ENCODE measurements at places on chromosomes 16 and 17.

- DNase-seq, result no peak
Measured at GRCh38 chr17:1898332-1898731, 68.5 kb downstream of the RPA1 start.

DNA sequence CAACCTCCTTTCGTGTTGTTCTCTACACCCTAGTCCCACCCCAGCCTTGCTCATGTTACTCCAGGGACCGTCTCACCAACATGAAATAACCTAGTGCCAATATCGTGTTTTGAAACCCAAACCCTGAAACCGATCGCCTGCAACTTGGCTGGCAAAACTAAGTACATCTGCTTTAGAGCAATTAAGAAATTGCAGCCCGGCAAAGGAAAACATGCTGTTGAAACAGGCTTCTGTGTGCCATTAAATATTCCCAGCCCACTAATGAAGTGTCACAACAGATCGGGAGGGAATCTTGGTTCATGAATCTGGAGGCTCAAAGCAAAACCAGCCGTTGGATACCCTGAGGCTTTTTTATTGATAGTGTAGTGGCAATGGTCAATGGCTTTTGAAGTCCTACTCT lies 48.3 kb upstream of the GPR139 start:
- DNase-seq, result no peak

DNA sequence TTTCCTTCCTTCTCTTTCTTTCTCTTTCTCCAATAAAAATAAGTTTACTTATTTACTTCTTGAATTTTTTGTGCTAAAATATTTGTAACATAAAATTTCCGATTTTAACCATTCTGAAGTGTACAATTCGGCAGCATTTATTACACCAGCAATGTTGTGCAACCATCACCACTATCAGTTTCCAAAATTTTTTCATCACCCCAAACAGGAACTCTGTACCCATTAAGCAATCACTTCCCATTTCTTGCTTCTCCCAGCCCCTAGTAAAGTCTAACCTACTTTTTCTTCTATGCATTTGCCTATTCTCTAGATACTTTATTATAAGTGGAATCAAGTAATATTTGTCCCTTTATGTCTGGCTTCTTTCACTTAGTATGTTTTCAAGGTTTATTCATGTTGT lies 2.5 kb upstream of the HP start:
- DNase-seq, result no peak

DNA sequence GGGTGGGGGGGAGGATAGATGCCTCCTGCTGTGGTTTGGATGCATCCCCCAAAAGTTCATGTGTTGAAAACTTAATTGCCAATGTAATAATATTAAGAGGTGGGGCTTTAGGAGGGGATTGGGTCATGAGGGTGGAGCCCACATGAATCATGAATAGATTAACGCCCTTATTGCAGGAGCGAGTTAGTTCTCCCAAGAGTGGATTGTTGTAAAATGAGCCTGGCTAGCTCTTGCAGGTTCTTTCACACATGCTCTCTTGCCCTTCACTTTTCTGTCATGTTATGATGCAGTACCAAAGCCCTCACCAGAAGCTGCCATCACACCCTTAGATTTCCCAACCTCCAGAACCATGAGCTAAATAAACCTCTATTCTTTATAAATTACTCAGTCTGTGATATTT lies 52.0 kb downstream of the GINS3 start:
- DNase-seq, result no peak

DNA sequence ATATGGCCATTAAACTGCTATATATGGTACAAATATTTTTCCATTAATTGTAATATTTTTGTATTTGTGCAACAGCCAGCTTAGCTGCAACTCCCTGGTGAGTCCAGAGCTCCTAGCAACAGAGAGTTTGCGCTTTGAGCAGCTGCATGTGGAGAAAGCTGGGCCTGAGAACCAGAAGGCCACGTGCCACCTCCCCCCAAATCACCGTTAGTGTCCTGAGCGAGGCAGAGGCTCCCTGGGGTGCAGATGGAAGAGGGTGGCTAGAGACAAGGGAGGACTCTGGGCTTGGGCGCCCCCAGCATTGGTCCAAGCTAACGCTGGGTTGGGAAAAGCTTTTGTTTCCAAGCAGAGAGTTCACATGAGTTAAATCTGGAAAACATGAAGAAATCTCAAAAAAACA lies 41.6 kb downstream of the HSBP1 start:
- no peak for DNase-seq

DNA sequence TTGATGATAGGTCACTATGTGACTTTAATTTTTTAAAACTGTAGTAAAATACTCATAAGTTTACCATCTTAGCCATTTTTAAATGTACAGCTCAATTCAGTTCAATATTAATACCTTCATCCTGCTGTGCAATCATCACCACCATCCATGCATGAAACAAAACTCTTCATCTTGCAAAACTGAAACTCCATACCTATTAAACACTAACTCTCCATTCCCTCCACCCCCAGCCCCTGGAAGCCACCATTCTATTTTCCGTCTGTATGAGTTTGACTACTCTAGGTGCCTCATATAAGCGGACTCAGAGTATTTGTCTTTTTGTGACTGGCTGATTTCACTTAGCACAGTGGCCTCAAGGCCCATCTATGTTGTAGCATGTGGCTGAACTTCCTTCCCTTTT lies 9.4 kb upstream of the CNEP1R1 start:
- no peak for DNase-seq

DNA sequence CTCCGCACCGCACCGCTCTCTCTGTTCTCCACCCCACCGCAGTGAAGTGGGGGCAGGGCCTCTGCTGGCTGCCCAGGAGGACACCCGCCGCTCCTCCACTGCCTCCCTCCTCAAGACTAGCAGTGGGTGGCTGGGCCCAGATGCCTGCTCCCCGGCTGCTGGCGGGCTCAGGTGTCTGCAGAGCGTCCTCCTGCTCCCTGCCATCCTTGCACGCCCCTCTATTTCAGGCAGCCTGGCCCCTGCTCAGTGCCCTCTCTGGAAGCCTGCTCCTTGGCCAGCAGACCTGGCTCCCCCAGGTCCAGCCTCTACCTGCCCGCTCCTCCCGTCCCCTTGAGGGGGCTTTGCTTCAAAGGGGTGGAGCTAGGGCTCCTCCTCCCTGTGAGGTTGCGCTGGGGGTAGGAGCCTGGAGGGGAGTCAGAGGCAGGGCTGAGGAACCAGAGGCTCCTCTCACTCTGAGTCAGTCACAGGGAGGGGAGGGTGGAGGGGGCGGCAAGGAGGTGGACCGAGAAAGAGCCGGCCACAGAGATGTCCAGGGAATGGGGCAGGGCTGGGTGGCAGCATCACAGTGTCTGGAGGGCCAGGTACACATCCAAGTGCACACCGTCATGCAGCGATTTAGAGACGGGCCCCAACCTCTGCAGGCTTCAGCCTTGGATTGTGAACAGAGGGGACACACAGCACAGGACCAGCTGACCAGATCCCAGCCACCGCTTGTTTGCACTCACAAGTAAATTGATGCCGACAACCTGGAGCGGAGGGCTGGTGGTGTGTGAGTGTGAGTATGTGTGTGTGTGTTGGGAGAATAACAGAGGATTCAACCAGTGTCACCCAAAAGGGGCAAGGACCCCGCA lies 9.8 kb upstream of the TMEM92 start:
- DNase-seq, result no peak

GRCh38 chr17:48678141-48678971 lies 44.0 kb downstream of the PRAC1 start:
- no peak for DNase-seq

- no peak for DNase-seq
Measured at GRCh38 chr16:12449795-12450194, 353.9 kb downstream of the CPPED1 start.

DNA sequence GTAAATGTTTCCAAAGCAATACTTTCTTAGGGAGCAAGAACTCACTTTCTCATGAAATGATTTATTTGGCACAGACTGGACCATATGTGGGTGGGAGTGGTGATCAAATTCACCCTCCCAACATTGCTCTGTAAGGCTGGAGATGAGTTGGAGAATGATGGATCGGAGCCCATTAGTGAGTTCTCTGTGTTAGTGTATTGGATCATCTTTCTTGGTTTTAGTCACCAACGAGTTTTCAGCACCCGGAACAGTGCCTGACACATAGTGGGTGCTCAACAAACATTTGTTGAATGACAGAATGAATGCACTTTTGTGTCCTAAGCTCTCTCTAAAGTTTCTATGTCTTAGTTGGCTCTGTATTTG lies 104.5 kb upstream of the FAM20A start:
- DNase-seq, result no peak

DNA sequence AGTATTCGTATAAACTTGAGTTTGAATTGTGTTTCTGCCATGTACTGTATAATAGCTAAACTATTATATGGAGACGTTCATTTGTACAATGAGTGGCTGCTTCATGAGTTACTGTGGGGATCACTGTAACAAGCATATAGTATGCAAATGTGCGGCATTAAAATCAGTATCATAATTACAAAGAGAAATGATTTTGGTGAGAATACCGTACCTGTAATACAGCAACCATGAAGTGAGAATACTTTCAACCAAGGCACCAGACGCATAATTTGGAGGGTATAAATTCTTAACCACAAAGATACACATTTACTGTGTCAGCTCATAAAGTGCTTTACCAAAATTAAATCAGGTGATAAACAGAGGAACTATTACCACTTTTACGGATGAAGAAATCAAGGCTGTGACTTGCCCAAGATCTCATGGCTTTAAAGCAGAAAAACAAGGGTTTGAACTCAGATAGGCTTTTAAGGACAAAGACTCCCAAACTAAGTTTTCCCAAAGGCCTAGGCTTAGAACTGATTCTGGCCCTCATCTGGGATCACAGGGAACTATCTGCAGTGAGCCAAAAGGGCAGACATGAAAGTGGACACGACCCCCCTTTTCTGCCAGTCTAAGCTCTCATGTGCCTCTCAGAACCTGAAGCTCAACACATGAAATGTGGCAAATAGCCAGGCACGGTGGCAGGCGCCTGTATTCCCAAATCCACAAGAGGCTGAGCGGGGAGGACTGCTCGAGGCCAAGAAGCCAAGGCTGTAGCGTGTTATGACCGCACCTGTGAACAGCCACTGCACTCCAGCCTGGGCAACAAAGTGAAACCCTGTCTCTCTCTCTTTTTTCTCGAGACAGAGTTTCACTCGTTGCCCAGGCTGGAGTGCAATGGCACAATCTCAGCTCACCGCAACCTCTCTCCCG lies 6.4 kb downstream of the RPS15A start:
- no peak for DNase-seq

DNA sequence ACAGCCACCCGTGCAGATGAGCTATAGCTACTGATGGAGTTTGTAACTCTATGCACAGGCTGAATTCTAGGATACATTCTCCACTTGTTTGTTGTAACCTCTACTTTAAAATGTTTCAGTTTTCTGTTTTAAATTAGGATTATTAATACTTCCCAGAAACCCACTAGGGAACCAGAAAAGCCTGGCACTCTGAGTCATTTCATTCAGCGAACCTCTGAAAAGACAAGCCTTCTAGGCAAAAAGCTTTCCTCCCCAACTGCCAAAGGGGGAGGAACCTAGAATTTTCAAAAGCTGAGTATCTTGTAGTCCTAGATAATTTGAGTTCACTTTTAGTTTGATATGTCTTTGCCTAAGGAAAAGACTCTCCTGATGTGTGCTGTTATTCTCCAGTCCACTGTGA lies 43.2 kb downstream of the GOSR1 start:
- DNase-seq, result no peak

DNA sequence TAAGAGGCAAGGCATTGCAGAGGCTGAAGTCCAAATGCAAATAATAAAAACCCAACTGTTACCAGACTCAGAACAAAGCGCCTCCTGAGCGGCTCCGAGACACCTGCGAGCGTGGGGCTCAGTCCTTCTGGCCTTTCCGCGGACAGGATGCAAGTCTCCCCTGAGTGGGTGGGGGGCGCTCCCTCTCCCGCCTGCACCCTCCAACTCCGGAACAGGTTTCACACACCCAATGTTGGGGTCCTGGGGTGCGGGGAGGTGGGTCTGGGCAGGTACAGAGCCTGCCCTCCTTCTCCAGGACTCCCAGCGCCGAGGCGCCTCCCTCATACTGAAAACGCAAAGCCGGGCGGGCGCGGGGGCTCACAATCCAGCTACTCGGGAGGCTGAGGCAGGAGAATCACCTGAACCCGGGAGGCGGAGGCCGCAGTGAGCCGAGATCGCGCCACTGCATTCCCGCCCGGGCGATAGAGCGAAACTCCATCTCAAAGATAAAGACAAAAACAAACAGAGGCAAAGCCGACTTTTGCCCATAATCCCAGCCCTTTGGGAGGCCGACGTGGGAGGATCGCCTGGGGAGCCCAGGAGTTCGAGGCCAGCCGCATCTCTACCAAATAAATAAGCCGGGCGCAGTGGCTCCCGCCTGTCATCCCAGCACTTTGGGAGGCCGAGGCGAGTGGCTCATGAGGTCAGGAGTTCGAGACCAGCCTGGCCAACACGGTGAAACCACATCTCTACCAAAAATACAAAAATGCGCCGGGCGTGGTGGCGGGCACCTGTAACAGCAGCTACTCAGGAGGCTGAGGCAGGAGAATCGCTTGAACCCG lies 893 bp downstream of the GINS2 start:
- no peak for DNase-seq

DNA sequence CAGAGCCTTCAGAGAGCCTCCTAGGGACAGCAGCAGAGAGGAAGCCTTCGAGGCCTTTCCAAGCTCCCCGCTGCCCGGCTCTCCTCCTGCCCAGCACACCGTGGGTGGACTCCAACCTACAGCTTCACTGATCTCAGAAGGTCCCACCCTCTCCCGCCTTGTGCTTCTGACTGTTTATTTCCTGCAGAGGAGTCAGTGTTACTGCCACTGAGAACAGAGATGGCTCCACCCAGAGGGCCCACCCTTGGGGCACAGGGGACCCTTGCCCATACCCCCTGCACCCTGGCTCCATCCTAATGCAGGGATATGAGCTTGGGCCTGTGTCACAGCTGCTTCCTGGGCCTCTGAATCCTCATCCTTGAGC lies 52.8 kb upstream of the TOB1 start:
- DNase-seq, result no peak

DNA sequence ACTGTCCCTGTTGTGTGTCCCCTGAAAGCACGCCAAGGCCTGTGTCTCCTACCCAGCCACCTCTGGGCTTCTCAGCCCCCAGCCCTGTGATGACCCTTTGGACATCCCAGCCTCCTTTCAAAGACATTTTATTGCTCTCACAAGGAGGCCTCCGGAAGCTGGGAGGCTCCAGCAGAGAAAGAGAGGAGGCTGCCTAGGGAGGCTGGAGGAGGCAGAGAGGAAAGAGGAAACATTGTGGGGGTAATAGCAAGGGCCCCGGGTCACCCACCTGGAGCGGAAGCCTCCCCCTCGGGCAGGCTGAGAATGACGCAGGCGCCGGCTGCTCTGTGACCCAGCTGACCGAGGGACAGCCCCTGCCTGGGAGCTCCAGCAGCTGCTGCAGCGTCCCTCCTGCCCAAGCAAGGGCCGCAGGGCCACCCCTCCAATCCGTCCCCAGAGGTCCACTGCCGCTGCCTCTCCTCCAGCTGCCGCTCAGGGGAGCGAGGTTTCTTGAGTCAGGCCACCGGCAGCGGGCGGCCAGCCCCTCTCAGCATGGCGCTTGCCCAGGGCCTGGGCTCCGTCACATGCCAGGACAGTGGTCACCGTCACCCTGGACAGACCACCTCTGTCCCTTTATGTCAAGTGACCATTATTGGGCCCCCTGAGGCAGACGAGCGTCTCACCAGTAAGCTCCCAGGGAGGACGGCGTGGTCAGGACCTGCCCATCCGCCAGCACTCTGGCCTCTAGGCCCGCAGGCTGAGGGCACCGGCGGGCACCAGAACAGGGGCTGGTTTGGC lies 29.3 kb downstream of the ACTG1 start:
- no peak for DNase-seq

- DNase-seq, result no peak
Measured at GRCh38 chr17:10608244-10608643, 48.9 kb downstream of the MYH3 start.

- peak; percentile 15 for DNase-seq
Measured at GRCh38 chr16:54080524-54081008, 206.0 kb downstream of the IRX3 start.

- DNase-seq, result no peak
Measured at GRCh38 chr16:77195411-77195810, 3.8 kb upstream of the SYCE1L start.

GRCh38 chr16:1908184-1908583 lies 10.0 kb downstream of the HS3ST6 start:
- no peak for DNase-seq

All from HS-27A (cell line).